ENCODE measurements at places on chromosomes 7 and 10.

- peak; percentile 0 for DNase-seq
Measured at GRCh38 chr10:81108516-81109199, 571.0 kb downstream of the SH2D4B start.

DNA sequence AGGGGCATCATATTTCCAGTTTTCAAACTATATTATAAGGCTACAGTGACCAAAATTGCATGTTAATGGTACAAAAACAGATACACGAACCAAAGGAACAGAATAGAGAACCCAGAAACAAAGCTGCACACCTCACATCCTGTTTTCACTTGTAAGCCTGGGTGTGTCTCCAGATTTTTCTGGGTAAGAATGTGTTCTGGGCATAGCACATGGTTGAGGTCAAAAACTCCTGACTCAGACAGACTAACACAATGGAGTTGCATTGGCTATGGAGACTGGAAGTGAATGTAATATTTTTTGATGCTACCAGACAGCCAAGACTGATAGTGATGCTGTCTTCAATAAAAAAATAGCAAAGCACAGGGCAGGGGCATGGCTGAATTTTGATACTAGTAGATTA, 1175.2 kb downstream of the NXPH1 start:
- peak; percentile 34 for DNase-seq

DNA sequence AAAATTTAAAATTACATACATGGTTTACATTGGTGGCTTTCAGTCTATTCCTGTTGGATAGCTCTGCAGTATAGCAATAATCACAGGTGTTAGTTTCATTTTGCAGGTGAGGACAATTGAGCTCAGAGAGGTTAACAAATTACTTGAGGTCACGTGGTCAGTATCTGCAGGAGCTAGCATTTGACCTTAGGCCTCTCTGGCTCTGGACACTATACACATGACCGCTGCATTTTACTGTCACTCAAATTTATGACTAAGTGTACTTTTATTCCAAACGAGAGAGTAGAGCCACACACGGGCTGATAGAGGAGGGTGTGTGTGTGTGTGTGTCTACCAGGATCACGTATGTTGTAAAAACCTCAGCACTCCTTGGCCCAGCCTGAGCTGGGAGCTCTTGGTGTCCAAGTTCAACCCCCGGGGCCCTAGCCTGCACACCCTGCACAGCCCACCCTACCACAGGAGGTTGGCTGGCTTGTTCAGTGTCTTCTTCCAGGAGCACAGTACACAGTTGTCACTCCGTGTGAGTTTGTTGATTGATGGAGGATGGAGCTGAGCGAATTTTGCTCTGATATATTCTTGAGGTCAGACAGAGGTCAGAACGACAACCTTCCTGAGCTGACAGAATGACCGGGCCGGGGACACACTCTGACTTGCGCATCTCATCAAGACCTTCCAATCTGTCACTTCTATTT, 272.7 kb downstream of the GFRA1 start:
- no peak for DNase-seq

GRCh38 chr7:72017756-72018155, 394.4 kb downstream of the CALN1 start:
- no peak for DNase-seq

- peak; percentile 35 for DNase-seq
Measured at GRCh38 chr10:129851941-129852640, 112.0 kb downstream of the EBF3 start.

DNA sequence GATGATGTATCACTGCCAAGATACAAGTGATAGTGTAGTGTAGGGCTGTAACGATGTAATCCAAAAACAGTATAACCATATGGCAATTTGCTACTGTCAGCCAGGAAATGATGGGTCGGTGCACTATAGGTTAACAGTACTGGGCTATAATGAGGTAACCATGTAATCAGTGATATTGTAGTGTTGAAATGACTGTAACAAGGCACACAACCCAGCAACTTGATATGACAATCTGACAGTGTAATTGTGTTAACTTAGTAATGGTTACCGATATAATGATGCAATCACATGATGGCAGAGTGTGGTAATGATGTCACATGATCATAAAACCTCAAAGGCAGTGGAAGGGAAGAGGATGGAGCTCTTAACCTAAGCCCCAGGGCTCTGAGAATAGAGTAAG, 73.8 kb upstream of the SLF2 start:
- DNase-seq = no peak

DNA sequence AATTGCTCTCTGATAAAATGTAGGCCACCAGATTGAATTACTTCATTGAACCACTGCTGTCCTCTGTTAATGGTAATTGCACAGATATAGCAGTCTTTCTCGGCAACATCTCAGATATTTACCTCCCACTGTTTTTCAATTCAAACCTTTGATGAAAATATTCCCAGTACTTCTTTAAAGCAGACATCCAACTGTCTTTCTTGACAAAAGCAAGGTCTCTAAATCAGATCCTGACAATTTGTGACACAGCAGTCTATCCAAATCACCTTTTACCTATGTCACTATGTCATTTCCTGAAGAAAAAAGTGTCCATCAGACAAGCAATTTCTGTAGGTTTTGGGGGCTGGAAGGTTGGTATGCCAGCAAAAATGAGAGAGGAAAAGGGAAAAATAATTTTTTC, 555.7 kb downstream of the AUTS2 start:
- DNase-seq = no peak

DNA sequence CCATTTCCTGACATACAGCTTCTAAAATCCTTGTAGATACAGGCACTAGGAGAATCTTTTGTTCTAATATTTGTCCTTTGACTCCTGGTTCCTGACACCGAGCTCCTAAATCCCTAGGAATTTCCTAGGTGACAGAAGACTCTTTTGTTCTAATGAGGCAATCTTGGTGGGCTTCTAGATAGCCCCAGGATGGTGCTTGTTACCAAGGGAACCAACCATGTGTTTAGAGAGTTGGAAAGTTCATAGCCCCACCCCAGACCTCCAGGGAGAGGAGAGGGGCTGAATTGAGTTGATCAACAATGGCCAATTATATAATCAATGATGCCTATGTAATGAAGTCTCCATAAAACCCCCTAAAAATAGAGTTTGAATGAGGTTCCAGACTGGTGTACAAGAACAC, 145.1 kb downstream of the JMJD1C start:
- DNase-seq = no peak

DNA sequence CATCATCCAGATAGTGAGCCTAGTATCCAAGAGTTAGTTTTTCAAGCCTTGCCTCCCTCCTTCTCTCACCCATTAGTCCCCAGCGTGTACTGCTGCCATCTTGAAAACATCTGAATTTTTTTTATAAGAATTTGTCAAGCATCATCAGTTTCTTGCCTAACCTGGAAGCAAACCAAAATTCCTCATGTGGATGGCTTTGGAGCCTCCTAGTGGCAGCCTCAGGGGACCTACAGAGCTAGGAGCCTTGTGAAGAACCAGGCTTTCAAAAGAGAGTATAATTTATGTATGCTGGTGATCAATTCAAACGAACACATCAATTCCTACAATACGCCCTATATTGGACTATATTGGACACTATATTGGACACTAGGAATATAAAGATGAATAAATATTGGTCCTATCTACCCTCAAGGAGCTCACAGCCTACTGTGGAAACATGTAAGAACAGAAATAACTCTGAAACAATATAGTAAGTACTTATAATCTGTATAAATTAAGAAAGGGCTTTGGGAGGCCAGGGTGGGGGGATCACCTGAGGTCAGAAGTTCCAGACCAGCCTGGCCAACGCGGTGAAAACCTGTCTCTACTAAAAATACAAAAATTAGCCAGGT, 63.4 kb downstream of the HPSE2 start:
- DNase-seq = peak; percentile 65

GRCh38 chr10:116300542-116300941, 23.7 kb upstream of the CCDC172 start:
- DNase-seq = no peak

GRCh38 chr7:142556740-142557139, 192.5 kb upstream of the PRSS1 start:
- peak; percentile 95 for DNase-seq

DNA sequence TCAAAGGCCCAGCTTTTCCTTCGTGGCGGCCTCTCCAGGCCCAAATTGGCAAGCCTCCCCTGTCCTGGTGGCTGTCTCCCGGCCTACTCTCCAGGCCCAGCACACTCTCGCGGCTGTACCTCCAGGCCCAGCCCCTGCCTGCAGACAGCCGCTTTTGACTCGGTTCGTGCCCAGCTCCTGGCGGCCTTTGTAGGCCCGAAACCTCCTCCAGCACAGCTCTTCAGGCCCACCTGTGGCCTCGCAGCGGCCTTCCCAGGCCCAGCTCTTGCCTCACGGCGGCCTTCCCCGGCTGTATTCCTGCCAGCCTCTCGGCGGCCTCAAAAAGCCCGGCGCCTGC, 18.2 kb upstream of the TMEM248 start:
- DNase-seq = no peak

DNA sequence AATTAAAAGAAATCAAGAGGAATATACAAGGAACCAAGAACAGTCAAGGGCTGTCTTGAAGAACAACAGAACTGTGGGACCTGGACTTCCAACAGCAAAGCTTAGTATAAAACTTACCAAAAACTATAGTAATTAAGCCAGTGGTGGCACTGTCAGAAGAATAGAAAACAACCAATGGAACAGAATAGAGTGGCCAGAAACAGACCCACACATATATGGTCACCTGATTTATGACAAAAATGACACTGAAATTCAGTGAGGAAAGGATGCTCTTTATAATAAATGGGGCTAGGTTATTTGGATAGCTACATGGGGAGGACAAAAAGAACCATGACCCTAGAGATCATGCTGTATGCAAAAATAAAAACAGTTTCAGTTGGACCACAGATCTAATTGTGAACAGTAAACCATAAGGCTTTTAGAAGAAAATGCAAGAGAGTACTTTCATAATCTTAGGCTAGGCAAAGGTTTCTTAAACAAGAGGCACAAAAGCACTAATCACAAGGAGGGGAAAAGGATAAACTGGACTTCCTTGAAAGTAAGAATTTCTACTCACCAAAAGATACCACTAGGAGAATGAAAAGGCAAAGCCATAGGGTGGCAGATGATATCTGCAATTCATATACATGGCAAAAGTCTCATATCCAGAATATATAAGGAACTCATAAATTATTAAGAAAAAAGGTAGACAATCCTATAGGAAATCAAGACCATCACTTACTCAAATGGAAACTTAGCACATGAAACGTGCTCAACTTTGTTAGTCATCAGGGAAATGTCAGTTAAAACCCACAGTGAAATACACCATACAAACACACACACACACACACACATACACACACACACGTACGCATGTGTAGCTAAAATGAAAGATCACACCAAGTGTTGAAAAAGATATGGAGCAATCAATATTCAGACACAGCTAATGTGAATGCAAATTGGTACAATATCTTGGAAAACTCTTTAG, 20.8 kb downstream of the HYCC1 start:
- DNase-seq = no peak

GRCh38 chr10:110355141-110355831, 50.6 kb upstream of the SMNDC1 start:
- DNase-seq = no peak

- DNase-seq = no peak
Measured at GRCh38 chr10:101122270-101123084, 8.6 kb upstream of the TLX1 start.

GRCh38 chr10:121338206-121338980, 259.9 kb downstream of the FGFR2 start:
- DNase-seq = no peak

DNA sequence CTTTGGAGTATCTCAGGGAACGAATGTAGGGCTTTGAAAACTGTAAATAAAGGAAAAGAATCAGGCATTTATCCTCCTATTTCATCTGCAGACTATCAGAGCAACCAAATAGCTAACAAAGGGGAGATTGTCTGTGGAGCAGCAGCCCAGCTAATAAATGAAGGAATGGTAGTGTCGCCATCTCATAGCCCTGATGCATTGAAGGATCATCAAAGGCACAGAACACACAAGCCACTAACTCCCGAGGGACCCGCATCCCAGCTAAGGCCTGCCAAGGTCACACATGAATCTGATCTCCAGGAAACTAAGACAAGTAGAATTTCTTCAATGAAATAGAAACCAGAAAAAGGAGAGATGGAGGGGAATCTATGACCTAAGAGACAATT, 38.2 kb downstream of the CALML5 start:
- no peak for DNase-seq

DNA sequence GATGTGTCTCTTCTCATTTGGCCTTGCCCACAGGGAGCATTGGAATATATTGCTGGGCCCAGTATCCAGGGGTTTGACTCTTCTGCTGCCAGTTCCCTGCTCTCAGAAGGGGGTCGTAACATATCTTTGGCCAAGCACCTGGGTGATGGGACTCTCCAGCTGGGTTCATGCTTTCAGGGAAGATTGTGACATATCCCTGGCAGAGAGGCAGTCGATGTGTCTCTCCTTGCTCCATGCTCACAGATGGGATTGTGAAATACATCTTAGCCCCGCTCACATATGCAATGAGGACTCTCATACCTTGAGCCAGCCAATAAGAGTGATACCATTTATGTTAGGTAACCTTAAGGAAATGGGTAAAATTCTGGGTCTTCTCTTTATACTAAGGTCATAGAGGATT, 39.2 kb upstream of the ZNF680 start:
- DNase-seq = no peak

- DNase-seq = no peak
Measured at GRCh38 chr7:128821724-128822123, 8.5 kb upstream of the FLNC start.

DNA sequence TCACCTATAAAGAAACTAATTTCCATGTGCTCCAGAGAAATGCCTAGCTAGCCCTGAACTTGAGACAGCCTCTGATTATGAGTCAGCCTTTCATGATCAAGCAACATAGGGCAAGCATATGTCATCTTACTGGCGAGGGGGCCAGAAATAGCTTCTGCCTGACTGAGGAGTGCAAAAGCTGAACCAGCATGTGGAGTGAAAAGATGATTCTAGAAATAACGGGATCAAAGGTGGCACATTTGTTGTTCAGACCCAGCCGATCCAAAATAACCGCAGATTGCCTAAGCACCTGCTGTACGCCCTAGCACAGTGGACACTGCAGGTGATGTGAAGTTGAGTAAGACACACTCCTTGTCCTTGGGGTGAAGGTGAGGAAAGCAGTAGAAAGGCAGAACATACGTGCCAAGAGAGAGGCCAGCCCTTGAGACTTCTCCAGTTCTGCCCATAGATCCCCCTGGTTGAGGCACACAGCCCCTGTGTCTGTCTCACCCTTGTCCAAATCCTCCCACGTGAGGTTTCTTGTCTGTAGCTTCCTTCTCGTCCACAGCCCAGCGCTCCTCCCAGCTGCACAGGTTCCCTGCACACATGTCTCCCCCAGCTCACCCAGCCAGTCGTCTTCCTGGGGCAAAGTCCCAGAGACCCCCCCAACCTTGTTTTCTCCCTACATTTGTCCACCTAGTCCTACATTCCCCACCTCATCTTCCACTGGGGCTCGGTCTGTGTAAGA, 2.8 kb upstream of the BCL7B start:
- DNase-seq = peak; percentile 76

DNA sequence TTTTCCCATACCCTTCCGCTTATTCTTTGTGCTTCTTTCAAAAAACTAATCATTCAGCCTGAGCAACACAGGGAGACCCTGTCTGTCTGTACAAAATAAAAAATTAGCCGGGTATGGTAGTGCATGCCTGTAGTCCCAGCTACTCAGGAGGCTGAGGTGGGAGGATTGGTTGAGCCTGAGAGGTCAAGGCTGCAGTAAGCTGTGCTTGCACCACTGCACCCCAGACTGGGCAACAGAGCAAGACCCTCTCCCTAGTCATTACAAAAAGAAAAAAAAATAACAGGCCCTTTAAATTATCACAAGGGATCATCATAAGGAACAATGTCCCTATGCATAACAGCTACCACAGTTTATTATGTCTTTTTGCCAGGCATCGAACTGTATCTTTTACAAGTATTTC, 119.6 kb downstream of the TRIM24 start:
- DNase-seq = no peak

Measured in astrocyte of the hippocampus (primary cell).